ENCODE measurements at places on chromosomes 7 and 10.

GRCh38 chr7:97346349-97346748, 228.9 kb downstream of the SDHAF3 start:
- no peak for DNase-seq

DNA sequence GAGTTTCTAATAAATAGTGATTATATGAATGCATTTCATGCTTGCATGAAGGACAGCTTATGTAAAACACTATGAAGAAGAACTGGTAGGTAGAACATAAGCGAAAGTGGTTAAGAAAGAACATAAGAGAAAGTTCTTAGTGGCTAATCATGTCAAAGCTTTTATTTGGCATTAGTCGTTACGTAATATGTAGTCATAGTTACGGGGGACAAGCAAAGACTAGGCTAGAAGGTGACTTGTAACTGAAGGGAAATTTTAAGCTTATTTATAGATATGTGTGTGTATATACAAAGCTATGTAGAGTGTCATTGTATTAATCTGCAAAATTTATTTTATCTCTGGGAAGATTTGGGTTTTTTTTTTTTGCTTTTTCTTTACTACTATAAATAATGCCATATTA, 36.9 kb downstream of the CAPZA2 start:
- no peak for DNase-seq

- no peak for DNase-seq
Measured at GRCh38 chr7:87933605-87933952, 472 bp upstream of the ADAM22 start.

GRCh38 chr7:98178321-98178720, 32.9 kb upstream of the BHLHA15 start:
- no peak for DNase-seq

DNA sequence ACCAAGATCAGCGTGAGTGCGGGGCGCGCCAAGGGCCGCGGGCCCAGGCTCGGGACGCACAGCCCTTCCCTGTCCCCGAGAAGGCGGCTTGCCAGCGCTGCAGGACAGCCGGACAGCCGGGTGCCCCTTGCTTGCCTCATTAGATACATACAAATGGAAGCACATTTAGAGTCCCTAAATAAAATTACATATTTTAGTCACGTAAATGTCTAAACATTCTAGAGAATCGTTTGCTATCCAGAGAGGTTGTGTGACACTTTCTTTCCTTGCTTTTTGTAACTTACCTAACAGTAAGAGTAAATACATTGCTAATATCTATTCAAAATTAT, 4.8 kb downstream of the VSTM2A start:
- no peak for DNase-seq

- no peak for DNase-seq
Measured at GRCh38 chr7:83798489-83798888, 149.6 kb upstream of the SEMA3E start.

GRCh38 chr10:116098411-116099022, 174.5 kb downstream of the GFRA1 start:
- no peak for DNase-seq

DNA sequence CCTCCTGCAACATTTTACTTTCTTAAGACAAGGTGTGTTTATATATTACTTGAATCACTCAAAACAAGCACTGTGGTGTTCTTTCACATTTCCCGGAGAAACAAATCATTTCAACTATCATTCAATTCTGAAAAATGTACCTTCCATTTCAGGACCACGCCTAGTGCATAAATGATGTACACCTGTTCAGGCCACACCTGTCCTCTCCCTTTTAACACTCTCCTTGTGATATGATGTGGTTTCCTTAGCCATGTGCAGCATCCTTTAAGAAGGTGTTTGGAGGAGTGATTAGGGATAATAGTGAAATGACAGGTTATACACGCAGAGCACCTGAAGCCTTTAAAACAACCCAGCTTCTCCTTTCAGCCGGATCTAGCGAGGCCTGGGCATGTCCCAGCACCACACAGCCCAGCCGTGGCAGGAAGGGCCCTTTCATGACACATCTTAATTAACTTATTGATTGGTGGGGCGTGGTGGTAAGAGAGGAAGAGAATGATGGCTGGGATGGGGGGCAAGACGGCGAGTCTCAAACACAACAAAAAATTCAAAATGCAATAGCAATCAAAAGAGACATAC, 26.9 kb downstream of the ABLIM1 start:
- DNase-seq: no peak

- no peak for DNase-seq
Measured at GRCh38 chr10:131211146-131211545, 100.4 kb downstream of the TCERG1L start.

DNA sequence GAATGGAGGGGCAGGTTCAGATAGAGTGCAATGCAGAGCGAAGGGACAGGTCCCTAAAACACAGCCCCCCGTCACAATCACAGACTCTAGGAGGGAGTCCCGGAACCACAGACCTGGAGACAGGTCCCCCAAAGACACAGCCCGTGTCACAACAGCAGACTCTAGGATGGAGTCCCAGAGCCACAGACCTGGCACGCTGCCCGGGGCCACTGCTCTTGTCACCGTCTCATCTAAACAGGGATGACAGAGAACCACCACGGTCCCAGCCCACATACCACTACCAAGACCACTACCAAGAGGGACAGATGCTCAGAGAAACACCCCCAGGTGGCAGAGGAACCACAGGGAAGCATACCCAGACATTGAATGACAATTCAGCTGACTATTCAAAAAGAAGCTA, 183.9 kb downstream of the TCERG1L start:
- DNase-seq: no peak

- peak; percentile 73 for DNase-seq
Measured at GRCh38 chr7:100119970-100120732, 717 bp downstream of the CNPY4 start.

GRCh38 chr10:63866075-63866746, 345.0 kb downstream of the REEP3 start:
- peak; percentile 66 for DNase-seq

DNA sequence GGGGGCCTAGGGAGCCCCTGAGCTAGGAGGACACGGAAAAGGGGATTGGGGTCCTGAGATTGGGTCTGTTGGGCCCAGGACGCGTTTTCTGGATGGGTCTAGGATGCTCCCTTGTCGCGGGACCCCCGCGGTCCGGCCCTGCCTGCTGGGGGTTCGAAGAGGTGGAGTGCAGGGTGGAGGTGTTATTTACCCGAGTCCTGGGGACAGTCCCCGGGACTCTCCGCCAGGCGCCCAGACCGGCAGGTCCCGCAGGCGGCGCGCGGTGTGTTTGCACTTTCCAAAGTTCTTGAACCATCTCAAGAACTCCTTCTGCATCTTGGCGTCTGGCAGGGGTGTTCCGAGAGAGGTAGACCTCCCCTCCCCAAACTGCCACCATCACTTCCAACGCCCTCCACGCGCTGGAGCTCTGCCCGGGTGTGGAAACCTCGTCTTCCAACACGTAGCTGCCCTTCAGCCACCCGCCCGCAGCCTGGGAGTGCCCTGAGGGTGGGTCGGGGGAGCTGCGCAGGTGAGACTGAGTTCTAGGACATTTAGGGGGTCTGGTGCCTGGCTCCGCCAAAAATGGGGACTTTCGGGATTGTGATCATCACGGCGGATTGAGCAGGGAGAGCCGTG, 569 bp downstream of the CAV1 start:
- peak; percentile 42 for DNase-seq

GRCh38 chr10:19977097-19977521, 160.9 kb downstream of the PLXDC2 start:
- no peak for DNase-seq

DNA sequence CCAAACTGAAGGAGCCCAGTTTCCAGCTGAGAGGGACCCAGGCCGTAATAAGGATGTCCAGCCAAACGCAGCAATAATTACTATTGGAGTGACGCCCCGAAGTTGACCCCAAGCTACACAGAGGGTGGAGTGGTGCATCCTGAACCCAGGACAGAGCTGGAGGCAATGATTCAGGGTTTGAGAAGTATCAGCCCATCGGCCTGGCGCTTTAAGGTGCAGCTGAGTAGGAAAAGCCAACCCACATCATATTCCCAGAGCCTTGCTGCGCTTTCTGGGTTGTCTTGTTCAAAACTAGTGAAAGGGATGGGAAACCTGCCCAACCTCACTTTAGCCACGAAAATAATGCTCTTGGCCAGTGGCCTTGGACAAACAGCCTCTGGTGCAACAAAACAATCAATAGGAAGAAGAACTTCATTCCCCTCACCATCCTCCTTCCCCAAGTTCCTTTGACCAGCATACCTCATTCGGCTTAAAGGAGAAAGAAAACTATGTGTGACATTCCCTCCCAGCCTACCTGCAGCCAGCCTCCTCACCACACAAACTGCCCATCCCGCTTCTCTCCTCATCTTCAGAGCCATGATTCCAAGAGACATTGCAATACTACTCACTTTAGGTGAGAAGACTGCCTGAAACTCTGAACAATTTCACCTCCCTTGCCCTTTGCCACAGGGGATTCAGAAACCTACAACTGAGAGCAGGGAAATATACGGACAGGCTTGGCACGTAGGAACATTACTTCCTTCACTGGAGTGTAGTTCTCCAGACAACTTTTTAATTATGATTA, 217.2 kb upstream of the MKLN1 start:
- peak; percentile 63 for DNase-seq

GRCh38 chr7:95322396-95322795, 1.9 kb downstream of the PON1 start:
- DNase-seq: no peak

- peak; percentile 30 for DNase-seq
Measured at GRCh38 chr10:125085258-125086054, 74.9 kb downstream of the CTBP2 start.

- peak; percentile 42 for DNase-seq
Measured at GRCh38 chr7:24722386-24723177, 34.7 kb downstream of the GSDME start.

DNA sequence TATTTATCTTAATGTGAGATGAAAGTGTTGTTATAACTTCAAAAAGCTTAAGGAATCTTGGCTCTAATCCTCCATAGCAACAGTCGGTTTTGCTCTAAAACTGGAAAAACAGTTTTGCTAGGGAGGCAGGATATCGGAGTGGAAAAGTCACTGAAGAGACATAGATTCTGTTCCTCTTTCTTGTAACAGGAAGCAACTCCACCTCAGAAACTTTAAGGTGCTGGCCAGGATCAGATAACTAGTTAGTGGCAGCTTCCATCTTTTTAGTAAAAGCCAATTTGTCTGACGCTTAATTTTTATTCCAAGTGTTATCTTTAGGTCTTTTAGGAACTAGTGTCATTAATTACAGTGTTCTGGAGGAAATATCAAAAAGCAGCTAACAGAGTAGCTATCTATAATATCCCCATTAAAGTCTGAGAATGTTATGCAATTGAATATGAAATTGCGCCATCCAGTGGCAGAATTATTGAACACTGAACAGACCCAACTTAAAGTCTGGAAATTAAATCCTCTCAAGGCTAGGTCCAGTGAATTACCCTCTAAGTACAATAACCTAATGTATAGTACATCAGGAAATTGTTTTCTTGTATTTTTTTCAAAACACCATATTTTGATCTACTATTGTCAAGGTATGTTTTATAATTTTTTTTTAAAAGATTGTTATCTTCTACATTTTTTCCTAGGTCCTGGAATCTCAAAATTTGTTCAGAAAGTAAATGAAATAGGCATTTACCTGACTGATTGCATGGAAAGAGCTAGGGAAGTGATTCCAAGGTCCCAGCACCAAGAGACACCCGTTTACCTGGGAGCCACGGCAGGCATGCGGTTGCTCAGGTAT, 65.9 kb upstream of the CC2D2B start:
- peak; percentile 71 for DNase-seq

All from ELR (cell line).